Urinary bladder (tissue), 4 donors: ENCODE measurements at places on chromosomes 2 and 18. TPM values are rescaled to one million over a fixed set of nuclear protein-coding genes. Genes with fewer than 3 reads are reported as not detected.

GRCh38 chr2:219396863-219397457 lies 9.2 kb upstream of the DNPEP start:
- DNase-seq = no peak

- no peak for DNase-seq
These were observed 28.2 kb upstream of the ITGAV start for GRCh38 chr2:186561467-186562208.

GRCh38 chr2:119494163-119494790 lies 30.0 kb downstream of the SCTR start:
- no peak for DNase-seq

GRCh38 chr2:101516823-101517690 lies 42.1 kb upstream of the RFX8 start:
- DNase-seq = no peak

LRP2 gene
- 0.26 TPM for total RNA-seq
